ENCODE measurements at places on chromosomes 6 and 20.

DNA sequence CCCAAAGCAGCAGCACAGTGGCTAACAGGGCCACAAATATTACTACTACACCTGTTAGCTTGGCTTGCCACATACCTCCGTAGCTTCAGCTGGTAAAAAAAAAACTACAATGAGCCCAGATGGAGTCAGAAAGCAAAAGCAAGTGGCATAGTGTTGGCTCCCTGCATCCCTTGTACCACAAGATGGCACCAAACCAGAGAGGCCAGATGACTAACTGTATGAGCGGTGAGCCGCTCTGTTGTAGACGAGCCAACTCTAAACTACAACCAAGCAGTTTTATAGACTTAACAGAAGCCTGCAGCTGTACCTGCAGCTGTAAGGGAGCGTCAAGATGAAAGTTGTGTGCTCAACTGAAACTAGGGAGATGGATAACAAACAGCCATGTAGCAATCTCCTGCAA, 84.5 kb upstream of the MCHR2 start:
- no peak for DNase-seq

- DNase-seq = no peak
These were observed 284.3 kb downstream of the DHX35 start for GRCh38 chr20:39246436-39246835.

DNA sequence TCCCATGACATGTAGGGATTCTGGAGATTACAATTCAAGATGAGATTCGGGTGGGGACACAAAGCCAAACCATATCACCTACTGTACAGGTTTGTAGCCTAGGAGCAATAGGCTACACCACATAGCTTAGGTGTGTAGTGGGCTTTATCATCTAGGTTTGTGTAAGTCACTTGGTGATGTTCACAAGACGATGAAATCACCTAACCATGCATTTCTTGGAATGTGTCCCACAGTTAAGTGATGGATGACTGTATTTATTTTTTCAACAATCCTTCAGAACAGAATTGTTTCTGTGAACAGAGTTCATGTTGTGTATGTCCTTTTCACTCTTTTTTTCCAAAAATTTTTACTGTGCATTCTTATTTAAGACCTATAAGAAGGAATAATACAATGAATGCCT, 76.1 kb downstream of the DTD1 start:
- DNase-seq = no peak

DNA sequence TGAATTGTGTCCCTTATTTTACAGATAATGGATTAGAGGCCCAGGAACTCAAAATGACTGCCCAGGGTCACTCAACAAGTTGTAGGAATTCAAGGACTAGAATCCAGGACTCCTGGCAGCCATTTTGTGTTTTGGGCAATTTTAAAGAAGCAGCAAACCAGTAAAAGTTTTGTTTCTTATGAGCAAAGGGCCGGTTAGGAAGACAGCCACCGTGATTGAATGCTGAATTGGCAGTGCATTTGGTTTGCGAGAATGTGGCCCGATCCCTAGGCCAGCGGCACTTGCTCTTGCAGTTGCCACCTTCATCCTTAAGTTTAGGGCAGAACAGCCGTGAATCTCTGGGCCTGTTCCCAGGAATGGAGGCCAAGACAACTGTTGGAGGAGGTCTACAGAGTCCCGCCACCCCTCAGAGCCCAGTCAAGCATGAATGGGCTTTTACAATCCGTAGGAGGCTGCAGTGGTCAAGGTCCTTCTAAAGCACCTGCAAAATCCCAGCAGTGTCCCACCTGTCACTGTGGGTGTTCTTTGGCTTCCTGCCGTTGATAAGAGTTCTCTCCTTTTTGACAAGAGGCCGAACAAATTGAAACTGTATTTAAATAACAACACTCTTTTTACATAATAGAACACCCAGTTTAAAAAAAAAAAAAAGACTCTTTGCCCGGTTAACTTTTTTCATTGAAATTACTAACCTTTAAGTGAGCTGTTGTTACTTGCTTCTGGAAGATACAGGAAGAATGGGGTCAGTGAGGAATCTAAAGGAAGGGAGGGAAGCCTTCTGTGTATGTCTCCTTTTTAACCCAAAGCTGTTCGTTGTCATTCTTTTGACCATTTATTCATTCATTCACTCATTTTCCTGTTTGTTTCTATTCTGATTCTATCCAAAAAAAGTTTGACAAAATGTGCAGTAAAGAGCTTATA, 68.7 kb downstream of the PHACTR2 start:
- no peak for DNase-seq

GRCh38 chr20:24959591-24960301, 10.7 kb downstream of the CST7 start:
- DNase-seq = no peak

DNA sequence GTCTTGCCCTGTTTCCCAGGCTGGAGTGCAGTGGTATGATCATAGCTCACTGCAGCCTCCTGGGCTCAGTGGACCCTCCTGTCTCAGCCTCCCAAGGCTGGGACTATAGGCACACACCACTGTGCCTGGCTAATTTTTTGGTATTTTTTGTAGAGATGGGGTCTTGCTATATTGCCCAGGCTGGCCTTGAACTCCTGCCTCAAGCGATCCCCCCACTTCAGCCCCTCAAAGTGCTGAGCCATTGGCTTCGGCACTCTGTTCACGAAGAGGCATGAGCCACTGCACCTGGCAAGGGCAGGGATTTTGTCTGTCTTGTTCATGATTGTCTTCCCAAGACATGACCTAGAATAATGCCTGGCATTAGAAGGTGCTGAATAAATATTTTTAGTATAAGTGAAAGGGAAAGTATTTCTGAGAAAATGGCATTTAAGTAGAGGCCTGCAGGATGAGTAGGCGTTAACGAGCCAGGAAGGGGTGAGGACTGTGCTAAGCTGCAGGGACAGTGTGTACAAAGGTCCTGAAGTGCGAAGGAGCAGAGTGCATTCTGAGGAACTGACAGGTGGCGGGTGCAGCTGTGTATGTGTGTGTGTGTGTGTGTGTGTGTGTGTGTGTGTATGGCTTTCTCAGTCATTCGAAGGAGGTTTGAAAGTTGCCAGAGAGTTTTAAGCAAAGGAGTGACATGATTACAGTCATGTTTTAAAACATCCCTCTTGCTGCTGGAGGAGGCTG, 43.0 kb downstream of the VEGFA start:
- DNase-seq = no peak

- no peak for DNase-seq
These were observed 7.9 kb downstream of the UBR2 start for GRCh38 chr6:42571611-42572342.

DNA sequence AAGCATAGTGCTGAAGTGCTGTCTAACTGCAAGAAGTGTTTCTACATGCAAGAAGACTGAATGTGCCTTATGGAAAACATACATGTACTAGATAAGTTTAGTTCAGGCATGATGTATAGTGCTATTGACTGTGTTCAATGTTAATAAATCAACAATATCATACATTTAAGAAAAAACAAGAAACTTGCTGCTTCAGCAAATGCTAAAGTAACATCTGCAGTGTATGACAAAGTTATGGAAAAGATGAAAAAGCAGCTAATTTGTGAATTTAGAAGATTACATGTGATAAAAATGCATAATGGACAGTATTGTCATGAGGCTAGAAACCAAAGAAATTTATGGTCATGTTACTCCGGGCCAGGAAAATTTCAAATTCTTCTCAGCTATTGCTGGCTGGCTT, 174.9 kb upstream of the SPTLC3 start:
- no peak for DNase-seq

- no peak for DNase-seq
These were observed 18.2 kb upstream of the ZNF391 start for GRCh38 chr6:27370391-27370790.

DNA sequence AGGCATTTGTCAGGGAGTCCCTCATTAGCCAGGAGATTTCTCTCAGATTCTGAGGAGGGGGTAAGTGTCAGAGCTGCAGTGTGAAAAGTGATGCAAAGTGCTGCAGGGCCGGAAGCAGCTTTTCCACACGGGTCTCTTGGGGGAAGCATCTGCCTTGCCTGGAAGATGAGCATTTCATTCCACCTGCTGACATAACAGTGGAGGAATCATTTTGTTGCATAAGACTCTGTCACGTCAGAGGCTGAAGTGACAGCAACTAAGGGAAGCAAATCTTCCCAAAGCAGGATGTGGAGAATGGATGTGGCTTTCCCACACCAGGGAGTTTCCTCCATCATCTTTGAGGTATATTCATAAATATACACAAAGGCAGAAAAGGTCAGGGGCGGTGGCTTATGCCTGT, 22.8 kb downstream of the DCBLD1 start:
- peak; percentile 28 for DNase-seq

DNA sequence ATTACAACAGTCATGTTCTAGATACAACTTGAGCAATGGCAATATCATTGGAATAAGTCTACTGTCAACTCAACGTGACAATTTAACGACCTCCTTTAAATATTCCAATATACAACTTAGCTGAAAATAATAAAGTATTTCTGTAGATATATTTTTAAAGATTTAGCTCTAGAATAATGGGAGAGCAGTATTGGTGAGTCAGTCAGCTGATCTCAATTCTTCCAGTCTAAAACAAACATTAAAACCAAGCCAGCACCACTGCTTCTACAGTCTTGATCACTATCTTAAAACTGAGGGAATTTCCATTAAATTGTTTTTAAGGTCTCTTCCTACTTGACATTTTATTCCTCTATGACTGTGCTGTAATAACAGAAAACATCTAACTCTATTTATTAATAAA, 38.2 kb downstream of the NOL7 start:
- no peak for DNase-seq

GRCh38 chr6:100203400-100203799, 209.4 kb upstream of the MCHR2 start:
- no peak for DNase-seq

DNA sequence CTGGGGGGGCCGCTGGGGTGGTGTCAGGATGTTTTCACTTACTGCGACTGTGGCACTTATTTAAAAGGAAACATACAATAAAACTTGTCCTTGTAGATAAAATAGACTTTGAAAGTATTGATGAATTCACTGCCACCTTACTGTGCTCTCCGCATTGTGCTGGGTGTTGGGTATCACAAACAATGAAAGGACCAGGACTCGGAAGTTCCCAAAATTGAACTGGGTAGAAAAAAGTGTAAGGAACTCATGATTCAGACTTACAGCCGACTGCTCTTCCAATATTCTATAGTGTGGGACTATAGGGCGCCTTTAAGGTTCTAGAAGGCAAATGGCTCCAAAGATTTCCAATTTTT, 32.1 kb upstream of the ID4 start:
- DNase-seq = no peak

Data from retina (tissue), 1 donor.